ENCODE measurements at places on chromosomes 6 and 20.

- no peak for DNase-seq
Observed at GRCh38 chr20:44302026-44302669, 8.9 kb downstream of the FITM2 start.

DNA sequence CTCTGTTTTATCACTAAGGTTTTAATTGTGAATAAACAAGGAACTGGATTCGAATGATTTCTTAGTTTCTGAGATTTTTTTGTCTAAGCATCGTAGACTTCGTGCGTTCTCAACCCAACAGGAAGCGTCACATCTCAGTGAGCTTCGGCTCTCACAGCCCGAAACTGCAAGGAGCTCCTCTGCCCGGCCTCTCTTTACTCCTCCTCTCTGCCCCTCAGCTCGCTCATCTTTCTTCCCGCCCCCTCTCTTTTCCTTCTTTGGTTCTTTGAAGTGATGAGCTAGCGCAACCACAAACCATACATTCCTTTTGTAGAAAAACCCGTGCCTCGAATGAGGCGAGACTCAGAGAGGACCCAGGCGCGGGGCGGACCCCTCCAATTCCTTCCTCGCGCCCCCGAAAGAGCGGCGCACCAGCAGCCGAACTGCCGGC, 480 bp upstream of the NT5E start:
- DNase-seq, result no peak

DNA sequence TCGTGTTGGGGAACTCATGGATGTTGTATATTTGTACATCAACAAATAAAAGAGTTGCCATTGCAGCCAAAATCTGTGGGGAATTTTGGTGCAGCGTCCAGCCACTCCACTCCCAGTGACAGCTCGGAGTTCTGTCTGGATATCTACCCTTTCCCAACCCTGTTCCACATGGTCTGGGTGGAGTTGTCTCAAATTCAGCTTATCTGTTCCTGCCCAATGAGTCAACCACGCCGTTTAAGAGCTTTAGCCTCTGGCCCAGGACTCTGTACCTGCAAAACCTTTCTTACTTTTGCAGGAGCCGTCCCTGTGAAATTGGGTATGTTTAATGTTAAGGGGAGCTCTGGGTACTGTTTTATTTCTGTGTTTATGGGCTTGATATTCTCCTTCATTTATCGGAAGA, 33.9 kb upstream of the OVOL2 start:
- DNase-seq, result no peak

GRCh38 chr6:13733178-13733887, 21.7 kb upstream of the RANBP9 start:
- DNase-seq, result no peak

DNA sequence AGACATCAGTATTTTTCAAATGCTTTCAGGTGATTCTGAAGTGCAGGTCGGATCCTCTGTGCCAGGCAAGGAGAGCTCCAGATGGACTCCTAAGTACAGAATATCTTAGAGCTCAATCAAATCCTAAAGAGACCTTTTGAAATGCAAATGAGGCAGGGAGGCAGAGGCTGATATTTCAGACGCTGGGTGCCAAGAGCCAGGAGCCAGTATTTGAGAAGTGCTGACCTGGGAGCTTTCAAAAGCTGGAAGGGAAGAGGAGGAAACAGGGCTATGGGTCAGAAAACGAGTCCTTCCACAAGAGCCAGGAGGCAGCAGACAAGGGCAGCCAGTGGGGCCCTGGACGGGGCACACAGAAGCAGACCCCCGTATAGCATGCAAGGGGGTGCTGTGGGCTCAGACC, 46.1 kb upstream of the DSN1 start:
- DNase-seq, result no peak

DNA sequence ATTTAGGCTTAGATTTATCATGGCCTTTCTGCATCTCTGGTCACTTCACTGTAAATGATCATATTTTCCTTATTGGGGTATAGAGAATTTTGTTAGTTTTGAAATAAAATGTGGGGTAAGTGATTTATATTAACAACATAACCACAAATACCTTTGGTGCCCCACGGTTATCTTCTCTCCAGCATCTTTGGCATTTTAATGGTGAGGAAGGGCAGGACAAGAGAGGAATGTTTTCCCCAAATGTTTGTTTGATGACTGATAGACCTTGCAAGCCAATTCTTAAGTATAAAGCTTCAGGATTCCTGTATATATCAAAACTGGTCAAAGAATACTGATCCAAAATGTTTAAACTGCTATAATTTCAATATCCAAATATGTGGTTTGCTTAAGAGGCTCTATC, 171.6 kb upstream of the SMLR1 start:
- DNase-seq, result no peak

- no peak for DNase-seq
Observed at GRCh38 chr6:36913082-36913481, 27.3 kb downstream of the C6orf89 start.

- no peak for DNase-seq
Observed at GRCh38 chr6:119132261-119132981, 54.0 kb upstream of the FAM184A start.

DNA sequence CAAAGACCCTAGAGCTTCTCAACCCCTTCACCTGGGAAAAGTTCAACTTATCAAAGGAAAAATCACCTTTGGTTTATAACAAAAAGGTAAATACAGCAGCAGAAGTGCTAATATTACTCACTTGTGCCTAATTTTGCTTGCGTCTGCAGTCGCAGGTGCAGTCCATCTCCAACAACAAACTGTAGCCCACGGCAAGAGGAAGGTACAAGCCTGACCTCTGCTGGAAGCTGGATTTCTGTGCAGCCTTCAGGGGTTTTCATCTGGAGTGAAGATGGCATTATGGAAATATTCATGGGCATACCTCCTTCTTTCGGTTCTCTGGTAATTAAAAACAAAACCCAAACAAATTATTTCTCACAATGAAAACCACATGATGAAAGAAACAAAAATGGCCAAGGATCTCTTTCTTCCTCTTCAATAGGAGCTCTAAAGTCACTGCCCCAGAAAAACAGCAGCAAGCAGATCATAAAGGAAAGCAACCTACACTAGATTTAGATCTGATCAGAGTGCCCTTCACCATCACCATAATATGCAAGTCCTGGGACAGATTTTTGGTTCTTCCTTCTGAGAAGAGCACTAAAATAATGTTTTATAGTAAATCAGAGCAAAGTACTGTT, 7.8 kb downstream of the UBE3D start:
- DNase-seq, result no peak

- no peak for DNase-seq
Observed at GRCh38 chr6:90230548-90231215, 66.0 kb downstream of the BACH2 start.

DNA sequence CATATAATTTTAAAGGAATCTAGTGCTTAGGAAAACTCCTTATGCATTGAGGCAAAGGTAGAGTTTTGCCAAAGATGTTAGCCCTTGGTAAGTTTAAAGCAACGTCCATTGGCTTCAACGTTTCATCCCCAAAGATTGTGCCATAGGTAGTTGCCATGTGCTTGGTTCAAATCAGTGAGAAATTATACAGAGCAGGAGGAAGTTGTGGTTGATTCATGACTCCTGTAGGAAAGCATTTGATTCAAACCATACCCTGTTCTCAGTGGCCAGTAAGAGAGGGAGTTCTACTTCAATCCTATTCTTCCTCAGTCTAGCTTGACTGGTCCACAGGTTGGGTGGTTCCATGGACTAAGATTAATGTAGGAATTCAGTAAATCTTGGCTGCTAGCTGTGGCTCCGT, 535.6 kb downstream of the QKI start:
- DNase-seq, result no peak

- no peak for DNase-seq
Observed at GRCh38 chr20:41287327-41287726, 30.2 kb downstream of the ZHX3 start.

DNA sequence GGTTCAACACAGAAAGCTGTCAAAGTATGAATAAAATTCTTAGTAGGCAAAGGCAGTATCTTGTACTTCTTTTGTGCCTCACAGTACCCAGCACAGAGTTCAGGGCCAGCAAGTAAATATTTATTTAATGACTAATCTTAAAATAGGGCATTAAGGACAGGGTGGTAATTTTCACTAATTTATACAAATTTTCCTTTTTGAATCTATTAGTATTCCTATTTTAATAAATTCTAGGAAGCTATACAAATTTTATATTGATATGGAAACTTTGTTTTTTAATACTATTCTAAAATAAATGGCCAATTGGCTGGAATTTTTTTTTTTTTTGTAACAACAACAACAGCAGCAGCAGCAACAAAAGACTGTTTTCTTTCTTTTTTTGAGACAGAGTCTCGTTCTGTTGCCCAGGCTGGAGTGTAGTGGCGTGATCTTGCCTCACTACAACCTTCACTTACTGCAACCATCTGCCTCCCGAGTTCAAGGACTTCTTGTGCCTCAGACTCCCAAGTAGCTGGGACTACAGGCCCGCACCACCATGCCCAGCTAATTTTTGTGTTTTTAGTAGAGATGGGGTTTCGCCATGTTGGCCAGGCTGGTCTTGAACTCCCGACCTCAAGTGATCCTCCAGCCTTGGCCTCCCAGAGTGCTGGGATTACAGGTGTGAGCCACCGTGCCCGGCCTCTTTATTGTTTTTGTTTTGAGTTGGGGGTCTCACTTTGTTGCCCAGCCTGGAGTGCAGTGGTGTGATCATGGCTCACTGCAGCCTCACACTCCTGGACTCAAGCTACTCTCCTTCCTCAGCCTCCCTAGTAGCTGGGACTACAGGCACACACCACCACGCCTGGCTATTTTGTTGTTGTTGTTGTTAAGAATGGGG, 85.2 kb downstream of the FKBP5 start:
- no peak for DNase-seq

DNA sequence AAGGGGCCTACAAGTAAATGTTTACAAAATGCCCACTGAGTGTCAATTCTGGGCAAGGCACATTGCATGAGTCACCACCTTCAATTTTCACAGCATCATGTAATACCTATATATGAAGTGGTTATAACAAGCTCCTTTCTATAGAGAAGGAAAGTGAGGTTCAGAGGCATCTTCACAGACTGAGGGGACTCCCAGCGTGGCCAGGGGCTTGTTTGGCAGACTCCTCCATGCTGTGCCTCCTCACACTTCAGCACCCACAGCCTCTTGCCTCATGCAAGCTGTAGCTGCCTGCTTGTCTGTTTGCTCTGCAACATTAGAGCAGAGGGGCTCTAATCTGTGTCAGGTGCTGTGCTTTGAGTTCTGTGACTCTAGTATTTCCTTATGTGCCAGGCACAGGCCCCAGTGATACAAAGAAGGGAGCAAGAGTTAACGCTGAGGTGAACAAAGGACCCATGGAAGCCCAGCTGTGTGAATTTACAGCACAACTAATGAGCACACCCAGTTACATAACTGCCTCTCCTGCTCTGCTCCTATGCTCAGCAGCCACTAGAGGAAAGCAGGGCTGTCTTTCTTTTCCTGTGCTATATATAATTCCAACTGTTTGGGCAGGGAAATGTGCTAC, 72.3 kb downstream of the ZHX3 start:
- no peak for DNase-seq

DNA sequence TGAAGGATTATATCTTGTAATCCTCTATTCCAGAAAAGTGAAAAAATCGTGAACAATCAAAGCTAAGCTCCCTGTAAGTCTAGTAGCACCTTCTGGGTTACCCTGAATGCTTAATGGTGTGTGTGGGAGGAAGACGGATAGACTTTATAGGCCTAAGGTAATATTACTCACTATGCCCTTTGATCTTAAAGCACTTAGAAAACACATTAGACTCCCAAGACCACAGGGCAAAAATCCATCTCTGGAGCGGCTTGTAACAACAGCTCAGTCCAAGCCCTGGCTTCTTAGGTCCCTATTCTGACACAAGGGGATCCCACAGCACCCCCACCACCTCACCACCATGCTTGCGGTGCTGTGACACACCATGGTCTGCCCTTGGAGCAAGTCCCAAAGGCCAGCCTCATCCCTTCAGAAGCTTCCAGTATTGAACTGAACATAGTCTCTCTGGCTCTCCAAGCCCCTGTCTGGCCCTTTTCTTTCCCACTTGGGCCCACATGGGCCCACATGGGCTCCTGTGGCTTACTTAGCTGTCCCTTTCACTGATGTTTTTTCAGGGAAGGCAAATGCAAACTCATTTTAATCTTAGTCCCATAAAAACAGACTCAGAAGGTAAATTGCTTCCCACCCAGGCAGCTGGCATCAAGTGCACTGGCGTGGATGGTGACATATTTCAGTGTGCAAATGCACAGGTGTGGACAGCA, 28.3 kb downstream of the C6orf132 start:
- DNase-seq, result no peak

GRCh38 chr20:39070484-39071231, 108.5 kb downstream of the DHX35 start:
- DNase-seq, result no peak

- DNase-seq, result no peak
Observed at GRCh38 chr6:167805349-167806060, 21.2 kb upstream of the AFDN start.

DNA sequence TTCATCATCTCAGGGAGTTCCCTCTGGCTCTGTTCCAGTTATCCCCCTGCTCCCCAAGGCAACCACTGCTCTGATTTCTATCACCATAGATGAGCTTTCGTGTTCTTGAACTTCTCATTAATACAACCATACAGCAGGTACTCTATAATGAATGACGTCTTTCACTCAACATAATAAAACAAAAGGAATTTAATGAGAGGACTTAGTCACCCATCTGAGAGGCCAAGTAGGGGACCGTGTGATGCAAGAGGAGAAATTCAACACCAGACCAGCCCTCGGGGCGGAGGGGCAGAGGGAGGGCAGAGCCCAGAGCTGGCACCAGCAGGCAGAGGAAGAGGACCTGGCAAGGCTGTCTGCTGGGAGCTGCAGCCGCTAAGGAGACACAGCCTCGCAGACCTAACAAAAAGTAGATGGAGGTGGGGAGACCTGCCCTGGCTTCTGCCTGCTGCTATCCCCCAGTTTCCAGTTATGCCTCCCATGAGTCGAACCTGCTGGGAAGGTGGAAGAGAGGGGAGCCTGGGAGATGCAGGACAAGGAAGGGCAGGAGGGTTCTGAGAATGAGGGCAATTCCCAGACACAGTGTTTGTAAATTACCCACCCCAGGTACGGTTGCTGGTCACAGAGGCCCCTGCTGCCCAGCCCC, 13.8 kb downstream of the CCN5 start:
- no peak for DNase-seq

- DNase-seq, result no peak
Observed at GRCh38 chr6:15066089-15066758, 179.6 kb upstream of the JARID2 start.

DNA sequence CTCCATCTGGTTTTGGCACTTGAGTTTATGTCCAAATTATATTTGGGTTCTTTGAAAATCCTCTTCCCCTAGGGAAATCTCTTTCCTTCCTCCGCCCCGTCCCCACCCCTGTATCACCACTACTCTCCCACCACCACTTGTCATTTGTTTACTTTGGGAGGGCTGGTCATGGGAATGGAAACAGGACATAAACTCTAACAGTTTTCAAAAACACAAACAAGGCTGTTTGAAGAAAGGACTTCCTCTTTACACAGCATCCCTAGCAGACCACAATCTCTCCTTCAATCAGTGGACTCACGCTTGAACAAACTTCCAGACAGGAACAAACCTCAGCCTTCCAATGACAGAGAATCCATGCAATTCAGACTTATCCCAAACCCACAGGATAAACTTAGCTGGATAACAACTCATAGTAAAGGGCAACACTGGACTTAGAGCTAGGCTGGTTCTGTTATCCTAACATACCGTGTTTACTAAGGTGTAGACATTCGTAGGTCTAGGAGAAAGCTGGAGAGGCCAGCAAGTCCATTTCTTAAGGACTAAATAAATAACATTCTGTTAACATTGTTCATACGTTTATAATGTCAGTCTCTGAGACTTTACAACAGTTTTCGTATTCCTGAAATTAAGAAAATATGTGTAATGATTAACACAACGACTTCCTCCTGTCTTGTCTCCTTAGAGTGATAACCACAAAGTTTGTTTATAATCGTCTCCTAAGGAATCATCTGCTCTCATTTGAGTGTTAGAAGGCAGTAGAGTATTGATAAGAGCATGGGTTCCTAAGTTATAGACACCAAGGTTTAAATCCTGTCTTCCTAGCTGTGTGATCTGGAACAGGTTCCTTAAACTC, 44.1 kb upstream of the CTAGE9 start:
- no peak for DNase-seq
